ENCODE measurements at places on chromosomes 1 and 21.

DNA sequence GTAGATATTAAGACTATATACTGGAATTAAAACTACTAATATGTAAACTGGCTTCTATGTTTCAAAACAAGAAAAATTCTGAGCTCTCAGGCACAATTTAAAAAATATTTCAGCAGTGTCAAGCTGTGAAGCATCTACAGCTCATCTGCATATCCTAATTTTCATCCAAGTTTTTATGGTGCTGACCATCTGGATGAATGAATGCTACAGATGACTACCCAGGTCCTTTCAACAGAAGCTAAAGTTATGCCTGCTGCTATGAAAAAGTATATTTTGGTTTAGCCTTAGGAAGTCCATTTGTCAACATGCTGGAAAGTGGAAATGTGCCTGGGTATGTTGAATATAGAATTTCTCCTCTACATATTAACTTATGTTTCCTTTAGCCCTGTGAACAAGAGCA, 206.9 kb downstream of the NEGR1 start:
- no peak for DNase-seq

DNA sequence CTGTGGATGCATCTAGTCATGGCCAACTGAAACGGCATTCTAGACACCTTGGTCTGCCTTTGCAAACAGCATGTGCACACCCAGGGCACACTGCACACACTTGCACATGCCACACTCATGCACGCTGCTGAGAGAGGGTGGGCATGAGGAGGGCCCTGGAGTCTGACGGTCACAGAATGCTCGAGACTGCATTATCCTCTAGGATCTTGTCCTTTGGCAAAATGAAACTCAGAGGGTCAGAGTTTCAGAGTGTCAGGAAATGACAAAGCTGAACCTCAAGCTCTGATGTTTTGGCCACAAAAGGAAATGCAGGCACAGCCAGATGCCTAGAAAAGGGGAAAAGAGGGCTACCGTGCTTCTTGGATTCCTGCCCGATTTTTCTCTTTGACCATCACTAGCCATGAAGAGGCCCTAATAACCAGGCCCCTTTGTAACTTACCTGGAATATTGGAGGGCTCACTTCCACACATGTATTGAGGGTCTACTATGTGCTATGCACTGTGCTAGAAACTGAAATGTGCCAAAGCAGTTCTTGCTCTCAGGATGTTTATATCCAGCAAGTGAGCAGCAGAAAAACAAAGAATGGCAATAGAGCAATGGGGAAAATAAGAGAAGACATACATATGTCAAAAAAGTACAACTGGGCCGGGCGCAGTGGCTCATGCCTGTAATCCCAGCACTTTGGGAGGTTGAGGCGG, 65.4 kb downstream of the TOMM20 start:
- no peak for DNase-seq

DNA sequence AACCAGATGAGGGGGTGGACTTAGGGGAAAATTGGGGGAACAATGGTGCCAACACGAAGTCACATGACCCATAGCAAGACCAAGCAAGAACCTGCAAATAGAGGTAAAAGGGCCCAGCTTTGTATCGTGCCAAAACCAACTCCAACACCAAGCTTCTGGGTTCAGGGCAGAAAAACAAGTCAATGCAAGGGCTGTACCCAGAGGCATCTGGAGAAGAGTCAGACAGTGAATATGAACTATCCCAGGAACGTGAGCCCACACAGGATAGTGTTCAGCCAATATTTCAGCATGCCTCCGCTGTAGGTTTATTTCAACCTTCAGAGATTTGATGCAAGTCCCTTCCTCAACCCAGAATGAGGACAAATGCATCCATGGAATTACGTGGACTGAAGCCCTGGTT, 15.0 kb upstream of the ZMYM6 start:
- no peak for DNase-seq

GRCh38 chr1:107964336-107965109, 457 bp downstream of the VAV3 start:
- no peak for DNase-seq

- no peak for DNase-seq
These were observed 15.9 kb downstream of the SMIM12 start for GRCh38 chr1:34843392-34844251.

DNA sequence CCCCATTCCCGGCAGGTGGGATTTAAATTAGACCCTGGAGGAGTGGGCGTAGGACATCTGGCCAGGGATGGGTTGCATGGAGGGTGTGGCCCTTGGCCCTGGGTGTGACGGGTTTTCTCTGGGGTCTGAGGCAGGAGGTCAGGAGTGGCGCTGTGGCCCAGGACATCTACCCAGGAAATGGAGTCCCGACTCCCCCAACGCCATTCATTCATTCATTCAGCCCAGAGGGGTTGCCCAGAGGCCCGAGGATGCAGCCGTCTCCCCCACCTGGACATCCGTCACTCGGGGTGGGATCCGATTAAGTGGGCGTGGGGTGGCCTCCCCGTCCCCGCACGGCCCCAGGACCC, 663 bp downstream of the ATP13A2 start:
- no peak for DNase-seq

DNA sequence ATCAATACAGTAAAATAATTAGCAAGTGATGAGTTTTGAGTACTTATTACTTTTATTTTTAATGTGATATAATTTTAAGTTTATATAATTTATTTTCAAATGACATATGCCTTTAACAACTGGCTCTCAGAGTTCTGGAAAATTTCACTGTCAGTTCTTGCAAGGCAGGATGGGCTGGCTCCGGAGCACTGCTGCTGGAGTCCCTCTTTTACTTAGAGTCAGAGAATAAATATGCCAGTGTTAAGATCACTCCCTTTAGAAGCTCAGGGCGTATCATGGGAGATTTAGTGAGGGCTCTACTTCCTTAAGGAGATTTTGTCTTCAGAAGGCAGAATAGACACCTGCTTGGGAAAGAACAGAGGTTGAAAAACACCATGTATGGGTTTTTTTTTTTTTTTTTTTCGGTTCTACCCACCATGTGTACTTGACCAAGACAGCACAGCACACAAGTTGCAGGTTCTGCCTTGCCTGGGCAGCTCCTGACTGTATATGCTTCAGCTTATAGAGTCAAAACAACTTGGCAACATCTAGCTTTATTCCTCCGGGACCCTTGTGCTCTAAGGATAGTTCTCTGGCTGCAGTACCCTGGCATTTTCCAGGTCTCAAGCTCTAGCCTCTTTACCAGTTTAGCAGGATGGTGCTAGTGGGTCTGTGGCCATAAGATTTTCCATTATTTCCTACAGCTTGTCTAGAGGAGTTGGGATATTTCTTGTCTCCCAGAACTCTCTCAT, 29.7 kb upstream of the FMOD start:
- no peak for DNase-seq

GRCh38 chr21:32256873-32257620, 21.8 kb downstream of the MIS18A start:
- no peak for DNase-seq

Measured in stimulated activated CD8-positive, alpha-beta memory T cell treated with anti-CD3 and anti-CD28 coated beads, Interleukin-7, amount 100 ng/mL, for 1 hour (primary cell).